ENCODE measurements at places on chromosomes 6 and 20.

GRCh38 chr6:25962149-25963127, at the start of gene TRIM38:
TSS of gene TRIM38 (plus strand) at chr6:25962802. CDS start at chr6:25966523, 3,721 bp downstream.
- peak; percentile 65 for DNase-seq

GRCh38 chr6:116062496-116062895, 1.8 kb upstream of the FRK start:
- DNase-seq = no peak

DNA sequence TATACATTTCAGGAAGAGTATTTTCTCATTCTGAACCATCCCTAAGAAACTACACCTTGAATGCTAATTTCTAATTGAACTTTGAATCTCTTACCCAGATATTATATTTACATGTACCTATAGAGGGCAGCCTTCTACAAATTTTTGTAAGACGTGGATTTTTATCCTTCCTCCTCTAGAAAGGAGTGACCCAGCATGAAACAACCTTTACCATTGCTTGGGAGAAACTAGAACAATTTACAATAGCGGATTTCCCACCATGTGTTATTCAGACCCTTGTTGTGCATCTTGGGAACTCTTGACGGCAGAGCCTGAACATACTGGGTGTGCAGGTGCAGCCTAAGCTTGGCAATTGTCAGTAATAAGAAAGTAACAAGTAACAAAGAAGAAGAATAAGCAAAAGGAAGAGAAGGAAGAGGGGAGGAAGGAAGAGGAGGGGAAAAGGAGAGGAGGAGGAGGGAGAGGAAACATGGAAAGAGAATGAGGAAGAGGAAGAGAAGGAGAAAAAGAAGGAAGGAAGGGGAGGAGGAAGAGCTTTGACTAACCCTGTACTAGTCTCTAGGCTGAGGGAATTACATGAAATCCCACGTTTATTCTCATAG, 10.8 kb upstream of the TAAR1 start:
- DNase-seq = no peak

- no peak for DNase-seq
Measured at GRCh38 chr6:147150293-147150692, 53.9 kb upstream of the STXBP5 start.

GRCh38 chr6:44470746-44471145, 83.2 kb downstream of the CDC5L start:
- DNase-seq = no peak

GRCh38 chr6:13474787-13475186, 12.6 kb downstream of the GFOD1 start:
- no peak for DNase-seq

GRCh38 chr6:167933847-167934246, 63.6 kb upstream of the KIF25 start:
- DNase-seq = no peak

DNA sequence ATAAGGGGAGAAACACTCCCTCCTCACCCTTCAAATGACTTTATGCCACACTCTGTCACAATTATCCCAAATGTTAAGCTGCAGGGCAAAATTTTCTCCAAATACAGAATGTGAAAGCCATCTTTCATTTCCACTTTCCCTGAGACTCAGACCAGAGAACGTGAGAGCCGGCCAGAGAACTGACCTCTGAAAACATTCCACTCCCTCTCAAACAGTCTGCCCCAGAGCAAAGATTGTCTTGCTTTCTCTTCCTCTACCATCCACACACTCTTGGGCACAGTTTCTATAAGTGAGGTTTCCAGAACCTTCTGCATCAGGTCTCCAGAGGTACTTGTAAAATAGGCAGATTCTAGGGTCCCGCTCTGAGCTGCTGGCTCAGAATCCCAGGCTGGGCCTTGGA, 278.1 kb downstream of the FRK start:
- no peak for DNase-seq

DNA sequence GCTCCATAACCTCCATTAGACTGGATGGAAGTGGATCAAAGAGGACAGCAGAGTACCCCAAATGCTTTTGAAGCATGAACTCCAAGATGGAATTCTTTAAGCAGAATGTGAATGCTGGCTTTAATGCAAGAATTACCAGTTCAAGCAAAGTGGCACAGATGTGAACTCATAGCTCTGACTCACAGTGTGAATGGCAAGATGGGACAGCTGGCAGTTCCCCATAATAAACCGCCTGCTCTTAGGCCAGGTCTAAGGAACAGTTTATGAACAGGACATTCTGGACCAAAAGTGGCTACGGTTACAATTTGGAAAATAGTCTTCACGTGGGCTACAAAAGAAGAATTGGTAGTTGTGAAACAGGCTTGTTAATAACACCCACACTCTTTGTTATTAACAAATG, 76.5 kb downstream of the SPTLC3 start:
- DNase-seq = no peak

DNA sequence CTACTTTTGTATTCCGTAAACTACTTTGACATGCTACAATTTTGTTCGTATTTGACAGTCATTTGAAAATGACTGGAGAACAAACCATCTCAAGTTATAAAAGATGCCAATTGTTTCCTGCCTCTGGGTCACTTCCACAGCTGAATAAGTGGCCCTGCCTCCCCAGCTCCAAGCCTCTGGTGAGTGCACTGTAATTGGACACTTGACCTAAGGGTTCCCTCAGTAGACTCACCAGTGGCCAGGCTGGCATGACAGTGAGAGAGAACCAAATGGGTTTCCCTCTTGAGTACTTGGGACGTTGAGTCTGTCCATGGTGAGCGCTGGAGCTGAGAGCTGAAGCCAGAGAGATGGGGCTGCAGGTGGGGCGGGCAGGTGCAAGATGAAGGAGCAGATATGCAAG, 57.1 kb downstream of the SLC35D3 start:
- no peak for DNase-seq
